ENCODE measurements at places on chromosomes 2 and 18. TPM values are rescaled to one million over a fixed set of nuclear protein-coding genes. Genes with fewer than 3 reads are reported as not detected.

- DNase-seq: no peak
Observed at GRCh38 chr2:8679567-8679826, 2.4 kb upstream of the ID2 start.

The RNF125 gene
- 40.5 TPM for total RNA-seq

DNA sequence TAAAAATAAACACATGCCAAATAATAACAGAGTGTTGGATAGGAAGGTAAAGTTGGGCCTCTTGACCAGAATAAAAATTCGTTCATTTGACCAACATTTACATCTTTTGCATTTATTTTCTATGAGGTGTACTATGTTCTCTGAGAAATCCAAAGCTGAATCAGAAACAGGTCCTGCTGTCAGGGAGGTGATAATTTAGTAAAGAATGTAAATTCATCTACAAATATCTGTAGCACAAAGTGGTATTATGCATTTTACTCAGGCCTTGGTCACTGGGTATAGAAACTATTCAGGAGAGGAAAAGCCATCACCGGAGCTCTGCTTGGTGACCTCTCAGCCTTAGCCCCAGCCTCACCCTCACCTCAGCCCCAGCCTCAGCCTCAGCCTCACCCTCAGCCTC, 208.9 kb downstream of the SPP2 start:
- no peak for DNase-seq

The KCNJ3 gene
- total RNA-seq: not detected
